Amniotic stem cell (primary cell): ENCODE measurements at places on chromosomes 7 and 10.

DNA sequence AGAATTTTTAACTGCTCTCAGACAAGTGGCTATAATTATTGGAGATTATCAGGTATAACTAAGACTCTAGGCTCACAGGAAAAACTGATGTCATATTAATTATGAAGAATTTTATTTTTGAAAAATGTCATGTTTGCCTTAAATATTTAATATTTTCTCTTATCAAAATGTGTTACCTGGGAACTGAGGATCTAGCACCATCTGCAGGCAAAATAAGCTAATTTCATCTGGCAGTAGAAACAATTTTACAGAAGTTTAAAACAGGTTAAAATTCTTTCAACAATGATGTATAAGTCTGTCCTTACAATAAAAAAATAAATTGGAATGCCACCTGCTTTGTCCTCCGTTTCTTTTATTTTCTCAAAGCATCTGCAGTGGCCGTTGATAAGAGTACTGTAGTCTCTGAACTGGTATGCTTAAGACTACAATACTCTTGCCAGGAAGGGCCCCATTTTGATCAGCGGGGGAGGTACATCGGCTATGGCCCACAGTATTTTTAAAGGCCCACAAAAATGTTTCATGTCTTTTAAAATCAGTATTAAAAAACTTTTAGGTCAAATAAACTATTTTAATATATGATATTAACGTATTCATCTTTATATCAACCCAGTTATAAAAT lies 81.3 kb downstream of the VWDE start:
- no peak for DNase-seq

DNA sequence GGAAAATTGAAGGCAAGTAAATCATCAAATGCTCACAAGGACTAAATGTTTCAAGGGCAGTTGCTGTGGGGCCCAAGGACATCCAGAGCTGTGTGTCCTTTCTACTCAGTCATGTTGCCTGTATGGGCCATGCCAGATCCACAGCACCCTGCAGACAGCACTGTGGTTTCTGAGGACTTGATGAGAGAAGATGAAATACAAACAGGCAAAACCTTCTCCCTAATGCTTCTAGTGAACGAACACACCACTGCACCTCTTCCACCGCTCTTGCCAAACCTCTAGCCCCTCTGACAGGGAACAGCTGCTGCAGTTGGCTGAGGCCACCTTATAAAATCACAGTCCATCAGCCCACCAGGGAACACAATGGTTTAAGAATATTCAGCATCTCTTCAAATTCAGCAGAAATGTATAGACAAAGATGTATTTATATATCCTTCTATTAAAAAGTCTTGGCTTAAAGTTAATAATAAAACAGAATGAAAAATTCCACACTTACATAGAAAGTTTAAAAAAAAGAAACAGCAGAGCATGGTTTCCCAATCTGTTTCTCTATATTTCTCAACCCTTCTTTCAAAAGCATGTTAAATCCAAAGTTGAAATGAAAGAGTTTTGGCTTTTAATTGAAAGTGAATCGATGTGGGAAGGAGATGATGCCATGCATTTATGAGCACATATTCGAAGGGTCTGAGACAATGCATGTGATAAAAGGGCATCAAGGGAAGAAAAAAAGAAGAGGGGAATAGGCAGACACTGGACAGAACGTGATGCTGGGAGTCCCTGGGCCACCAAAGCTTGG lies 14.0 kb downstream of the CYP3A7 start:
- DNase-seq, result no peak

- DNase-seq, result peak; percentile 10
Observed at GRCh38 chr10:6406220-6407033, 173.6 kb downstream of the PRKCQ start.

- no peak for DNase-seq
Observed at GRCh38 chr7:124009321-124009720, 23.5 kb downstream of the TMEM229A start.

DNA sequence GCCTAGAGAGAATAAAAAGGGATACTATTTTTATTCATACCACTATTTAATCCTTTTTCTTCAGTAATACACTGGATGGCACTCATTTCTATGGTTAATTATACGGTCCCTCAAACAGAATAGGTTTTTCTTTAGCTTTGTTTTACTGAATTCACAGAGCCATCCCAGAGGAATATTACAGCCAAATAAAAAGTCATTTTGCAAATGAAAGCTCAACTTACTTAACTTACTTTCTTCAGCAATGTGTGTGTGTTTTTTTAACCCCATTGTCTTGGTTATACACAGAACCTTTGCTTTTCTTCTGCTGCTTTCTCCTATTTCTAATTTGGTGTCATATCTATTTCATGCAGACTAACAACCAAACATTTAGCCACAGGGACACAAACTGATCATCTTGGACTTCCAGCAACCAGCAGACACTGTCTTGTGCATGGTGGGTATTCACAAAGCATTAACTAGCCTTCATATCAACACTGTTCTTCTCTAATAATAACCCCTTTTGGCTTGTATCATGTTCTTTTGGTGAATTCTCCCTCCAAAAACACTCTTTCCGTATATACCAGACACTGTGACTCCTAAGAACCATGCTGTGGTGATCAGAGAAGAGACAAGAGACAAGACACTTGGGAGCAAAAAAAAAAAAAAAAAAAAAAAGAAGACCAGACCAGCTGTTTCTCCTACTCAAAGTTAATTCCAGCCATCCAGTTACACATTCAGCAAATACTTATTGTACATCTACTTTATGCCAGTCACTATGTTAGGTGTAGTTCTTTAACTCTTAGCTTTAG lies 40.4 kb downstream of the PIP4K2A start:
- no peak for DNase-seq

GRCh38 chr7:70512761-70513160 lies 619.2 kb upstream of the GALNT17 start:
- no peak for DNase-seq

DNA sequence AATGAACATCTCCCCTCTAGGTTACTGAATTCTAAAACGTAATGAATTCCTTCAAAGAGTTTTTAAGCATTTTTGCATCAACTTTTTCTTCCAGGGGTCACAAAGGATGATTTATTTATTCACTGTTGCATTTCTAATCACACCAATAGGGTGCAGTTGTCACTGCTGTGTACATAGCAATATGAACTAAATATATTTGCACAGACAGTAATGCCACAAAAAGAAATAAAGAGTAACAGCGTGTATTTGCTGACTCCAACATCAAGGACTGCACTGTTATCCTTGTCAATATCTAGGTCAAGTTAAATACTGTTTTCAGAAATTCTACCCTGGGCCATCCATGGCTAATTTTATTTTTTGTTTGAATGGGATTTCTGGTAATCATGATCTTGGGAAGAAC lies 138.0 kb downstream of the FRMD4A start:
- no peak for DNase-seq

DNA sequence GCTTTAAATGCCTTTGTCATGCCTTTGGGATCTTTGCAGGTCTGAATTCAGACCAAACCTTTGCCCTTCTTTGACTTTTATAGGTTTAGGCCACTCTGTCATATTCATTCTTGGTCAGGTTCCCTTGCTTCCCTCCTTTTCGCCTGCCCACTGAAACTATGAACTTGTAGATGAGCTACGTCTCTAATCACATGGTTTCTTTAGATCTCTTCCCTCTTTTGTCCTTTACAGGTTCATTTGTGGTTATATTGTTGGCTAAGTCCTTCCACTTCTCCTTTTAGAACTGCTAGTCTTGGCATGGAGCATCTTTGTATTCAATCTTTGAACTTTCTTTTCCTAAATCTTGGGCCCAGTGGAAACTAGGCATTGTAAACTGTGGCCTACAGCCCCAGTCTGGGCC lies 104.0 kb upstream of the ZEB1 start:
- no peak for DNase-seq

- DNase-seq, result no peak
Observed at GRCh38 chr7:116957874-116958273, 4.6 kb downstream of the ST7 start.

DNA sequence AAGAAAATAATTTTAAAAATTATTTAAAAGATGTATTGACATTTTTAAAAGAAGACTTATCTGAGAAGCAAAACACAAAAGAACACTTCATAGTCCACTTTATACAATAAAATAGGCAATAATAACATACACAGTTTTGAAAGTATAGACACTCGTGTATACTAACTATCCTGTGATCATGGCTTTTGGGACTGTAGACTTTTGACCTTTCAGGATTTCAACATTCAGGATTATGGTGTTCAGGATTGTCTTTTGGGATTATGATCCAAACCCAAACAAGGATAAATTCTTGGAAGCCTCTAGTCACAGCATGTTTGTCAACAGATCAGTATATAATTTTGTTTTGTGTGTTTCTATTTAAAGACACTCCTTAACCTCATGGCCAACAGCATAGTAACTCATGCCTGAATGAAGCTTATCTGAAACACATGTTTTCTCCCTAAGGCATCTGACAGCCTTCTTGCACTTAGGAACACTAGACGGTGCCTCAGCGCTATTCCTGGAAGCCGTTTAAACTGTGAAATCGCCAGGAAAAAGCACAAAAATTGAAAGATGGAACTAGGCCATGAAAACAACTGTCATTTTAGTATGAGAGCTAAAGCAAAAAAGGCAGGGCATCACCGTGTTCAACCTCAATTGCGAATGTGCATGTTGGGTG lies 29.9 kb downstream of the GSAP start:
- no peak for DNase-seq

GRCh38 chr7:158472596-158472995 lies 115.0 kb downstream of the PTPRN2 start:
- DNase-seq, result no peak

DNA sequence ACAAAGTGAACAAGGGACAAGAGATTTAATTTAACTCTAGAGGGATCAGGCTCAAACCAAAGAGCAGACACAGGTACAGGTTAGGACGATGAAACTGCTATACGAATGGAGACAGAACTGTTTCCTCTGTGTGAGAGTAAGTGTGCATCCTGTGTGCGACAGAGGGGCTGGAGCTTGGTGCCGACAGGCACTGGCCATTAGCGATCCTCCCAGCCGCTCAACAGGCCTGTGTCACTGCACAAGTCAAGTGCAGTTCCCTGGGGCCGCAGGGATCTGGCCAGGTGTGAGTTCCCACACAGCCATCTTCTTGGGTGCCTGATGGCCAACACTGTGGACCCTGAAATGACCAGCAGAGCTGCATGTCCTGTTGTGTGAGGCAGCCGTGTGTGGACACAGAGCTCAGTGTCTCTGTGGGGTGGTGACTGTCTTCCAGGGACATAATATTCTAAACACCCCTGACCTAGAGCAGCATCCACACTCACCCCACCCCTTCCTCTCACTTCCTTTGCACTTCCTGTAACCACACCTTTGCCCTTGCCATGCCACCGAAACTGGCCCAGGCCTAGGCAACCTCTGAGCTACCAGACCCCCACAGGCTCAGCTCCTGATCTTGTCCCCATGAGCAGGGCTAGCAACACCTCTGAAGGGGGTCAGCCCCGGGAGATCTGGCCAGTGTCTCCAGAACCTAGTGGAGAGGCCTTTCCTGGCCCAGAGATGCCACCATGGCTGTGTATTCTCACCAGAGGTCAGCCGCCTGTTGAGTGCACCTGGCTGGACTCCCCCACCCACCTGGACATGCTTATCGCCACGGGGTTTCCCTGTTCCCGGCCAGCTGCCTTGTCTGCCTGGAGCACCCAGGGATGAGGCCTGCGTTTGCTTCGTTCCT lies 11.7 kb upstream of the TBRG4 start:
- DNase-seq, result no peak

DNA sequence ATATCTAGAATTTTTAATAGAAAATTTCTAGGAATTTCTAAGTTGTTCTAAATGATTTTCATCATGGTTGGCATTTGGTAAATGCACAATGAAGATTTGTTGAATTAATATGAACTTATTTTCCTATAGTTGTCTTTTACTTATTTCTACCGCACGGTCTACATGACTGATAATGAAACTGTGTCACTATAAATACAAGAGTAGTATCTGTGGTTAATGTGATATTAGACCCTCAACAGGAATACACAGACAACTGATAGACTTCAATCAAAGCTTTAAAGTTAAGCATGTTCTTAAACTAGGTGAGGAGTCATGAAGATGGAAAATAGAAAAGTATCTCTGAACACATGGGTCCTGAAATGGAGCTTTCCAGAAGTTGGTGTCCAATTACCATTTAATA lies 297.9 kb upstream of the ETV1 start:
- no peak for DNase-seq

GRCh38 chr10:131891929-131892805 lies 8.6 kb upstream of the PPP2R2D start:
- DNase-seq, result no peak

DNA sequence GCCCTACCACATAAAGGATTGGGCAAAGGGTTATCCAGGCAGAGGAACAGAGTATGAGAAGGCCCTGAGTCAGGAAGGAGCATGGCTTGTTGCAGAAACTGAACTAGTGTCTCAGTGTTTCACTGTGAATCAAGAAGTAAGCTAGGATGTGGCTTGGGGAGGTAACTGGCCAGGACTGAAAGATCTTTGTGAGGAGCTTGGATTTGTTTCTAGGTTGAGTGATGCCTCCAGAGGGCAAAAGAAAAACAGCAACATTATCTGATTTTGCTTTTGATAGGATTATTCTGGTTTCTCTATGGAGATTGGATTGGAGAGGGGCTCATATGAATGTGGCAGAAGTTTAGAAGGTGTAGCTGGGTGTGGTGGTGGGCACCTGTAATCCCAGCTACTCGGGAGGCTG lies 137.9 kb upstream of the HDAC9 start:
- DNase-seq, result no peak

DNA sequence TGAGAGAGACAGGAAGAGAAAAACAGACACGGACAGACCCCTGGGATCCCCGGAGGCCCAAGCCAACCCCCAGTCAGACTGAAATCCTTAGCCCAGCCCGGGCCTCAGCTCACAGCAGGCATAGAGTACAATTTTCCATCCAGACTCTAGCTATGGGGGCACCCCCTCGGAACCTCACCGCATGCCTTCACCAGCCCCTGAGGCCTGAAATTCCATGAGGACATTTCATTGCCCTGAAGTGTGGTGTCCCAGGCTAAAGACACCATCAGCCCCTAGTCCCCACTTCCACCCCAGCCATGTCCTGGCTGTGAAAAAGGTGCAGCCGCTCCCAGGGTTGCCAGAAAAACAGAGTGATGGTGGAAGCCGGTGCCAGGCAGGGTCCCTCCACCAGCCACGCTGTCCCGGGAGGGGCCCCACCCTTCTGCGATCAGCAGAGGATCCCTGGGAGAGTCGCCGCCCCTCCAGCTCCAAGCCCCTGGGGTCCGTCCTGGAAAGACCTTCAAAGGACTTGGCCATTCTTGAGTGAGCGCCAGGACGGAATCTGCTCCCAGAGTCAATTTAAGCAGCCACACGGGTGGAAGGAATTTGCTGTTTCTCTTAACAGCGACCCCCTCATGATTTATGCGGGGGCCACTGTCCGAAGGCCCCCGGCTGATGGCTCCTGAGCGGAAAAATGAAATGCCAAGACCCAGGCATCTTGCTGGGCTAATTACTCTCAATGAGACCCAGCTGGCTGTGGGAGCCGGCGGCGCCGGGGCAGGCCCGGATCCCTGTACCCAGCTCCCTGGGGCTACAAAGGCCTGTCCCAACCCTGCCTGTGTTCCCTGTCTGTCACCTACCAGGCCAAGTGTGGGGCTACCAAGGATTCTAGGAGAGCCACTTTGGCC lies 23.2 kb downstream of the MYL10 start:
- DNase-seq, result no peak

DNA sequence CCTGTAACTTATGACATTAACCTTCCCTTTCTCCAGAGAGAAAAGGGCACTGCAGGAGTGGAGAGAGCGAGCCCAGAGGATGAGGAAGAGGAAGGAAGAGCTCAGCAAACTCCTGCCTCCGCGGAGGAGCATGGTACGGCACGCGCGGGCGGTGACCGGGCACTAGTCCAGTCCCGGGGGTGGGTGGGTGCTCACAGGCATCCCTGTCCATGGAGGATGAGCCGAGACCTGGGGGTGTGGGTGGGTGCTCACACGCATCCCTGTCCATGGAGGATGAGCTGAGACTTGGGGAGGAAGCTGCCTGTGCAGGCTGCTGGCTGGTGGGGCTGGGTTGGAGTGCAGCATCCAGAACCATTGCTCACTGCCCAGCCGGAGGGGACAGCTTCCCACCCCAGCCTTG lies 23.8 kb downstream of the LRRC27 start:
- no peak for DNase-seq
